ENCODE measurements at places on chromosomes 4 and X.

- no peak for DNase-seq
Measured at GRCh38 chr4:104330125-104330905, 164.4 kb downstream of the CXXC4 start.

DNA sequence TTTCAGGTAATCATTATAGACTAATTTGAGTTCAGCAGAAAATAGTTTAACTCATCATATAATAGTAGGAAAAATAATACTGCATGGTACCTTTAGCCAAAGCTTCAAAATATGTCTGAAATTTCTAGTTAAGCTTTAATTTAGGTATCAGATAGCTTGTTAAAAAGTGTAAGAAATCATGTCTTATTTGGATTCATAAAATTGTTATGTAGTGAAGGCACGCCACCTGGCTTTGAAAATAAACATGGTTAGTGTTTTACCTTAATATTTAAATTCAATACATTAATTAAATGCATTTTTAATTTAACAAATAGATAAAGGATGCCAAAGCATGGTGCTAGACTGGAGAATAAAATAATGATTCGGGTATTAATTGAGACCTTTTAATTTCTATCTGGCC, 211.4 kb downstream of the FSTL5 start:
- DNase-seq: no peak

DNA sequence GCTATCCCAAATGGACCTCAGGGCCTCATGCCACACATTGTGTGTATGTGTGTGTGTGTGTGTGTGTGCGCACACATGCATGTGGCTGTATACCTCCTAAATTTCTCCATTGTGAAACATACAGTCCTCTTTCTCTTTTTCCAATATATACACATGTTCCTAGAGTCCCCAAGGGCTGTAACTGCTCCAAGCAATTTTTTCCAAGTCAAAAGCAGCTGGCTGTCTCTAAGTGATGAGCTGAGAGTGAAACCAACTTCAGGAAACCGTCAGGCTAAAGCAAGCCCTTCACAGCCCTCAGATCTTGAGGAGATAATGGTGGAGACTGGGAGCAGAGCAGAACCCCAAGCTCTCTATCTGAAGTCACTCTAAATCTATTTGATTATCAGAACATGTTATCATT, 496.1 kb upstream of the DIPK2B start:
- DNase-seq: no peak

- DNase-seq: no peak
Measured at GRCh38 chr4:87038837-87039615, 104.2 kb downstream of the AFF1 start.

GRCh38 chr4:138669479-138670315, 345.9 kb upstream of the NOCT start:
- DNase-seq: no peak

DNA sequence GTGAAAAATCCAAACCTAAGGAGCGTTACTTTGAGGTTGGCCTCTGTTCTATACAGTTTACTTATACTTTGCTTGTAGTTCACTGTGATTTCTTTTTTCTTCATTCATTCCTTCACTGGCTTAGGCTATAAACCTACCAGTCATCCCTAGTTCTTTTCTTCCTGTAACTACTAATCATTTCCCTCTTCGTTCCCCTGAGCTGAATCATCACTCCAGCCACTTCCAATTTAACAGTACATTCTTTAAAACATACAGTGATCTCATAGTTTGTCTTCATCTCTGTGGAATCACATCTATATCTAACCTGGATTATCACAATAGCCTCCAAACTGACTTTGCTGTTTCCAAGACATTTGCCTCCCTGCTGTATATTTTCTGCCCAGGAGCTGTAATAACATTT, 25.2 kb upstream of the NPFFR2 start:
- no peak for DNase-seq

- DNase-seq: no peak
Measured at GRCh38 chr4:73272816-73273215, 14.2 kb upstream of the ANKRD17 start.

- no peak for DNase-seq
Measured at GRCh38 chr4:174928174-174928573, 10.0 kb downstream of the ADAM29 start.

- no peak for DNase-seq
Measured at GRCh38 chr4:39068907-39069306, 6.9 kb downstream of the KLHL5 start.

DNA sequence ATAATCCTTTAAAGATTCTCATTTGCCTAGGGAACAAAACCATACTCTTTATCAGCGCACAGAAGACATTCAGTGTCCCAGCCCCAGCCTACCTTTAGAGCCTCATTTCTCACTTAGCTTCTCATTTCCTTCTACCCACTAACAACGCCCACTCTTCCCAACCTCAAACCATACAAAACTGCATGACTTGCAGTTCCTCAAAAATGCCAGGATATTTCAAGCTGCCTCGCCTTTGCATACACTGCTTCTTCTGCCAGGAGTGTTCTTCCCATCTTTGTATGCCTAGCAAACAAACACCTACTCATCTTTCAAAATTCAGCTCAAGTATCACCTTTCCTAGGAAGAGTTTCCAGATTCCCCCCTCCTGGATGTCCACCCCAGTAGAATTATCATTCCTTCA, 129.9 kb upstream of the ADGRL3 start:
- DNase-seq: no peak

- DNase-seq: no peak
Measured at GRCh38 chr4:55172694-55173287, 47.4 kb upstream of the KDR start.

DNA sequence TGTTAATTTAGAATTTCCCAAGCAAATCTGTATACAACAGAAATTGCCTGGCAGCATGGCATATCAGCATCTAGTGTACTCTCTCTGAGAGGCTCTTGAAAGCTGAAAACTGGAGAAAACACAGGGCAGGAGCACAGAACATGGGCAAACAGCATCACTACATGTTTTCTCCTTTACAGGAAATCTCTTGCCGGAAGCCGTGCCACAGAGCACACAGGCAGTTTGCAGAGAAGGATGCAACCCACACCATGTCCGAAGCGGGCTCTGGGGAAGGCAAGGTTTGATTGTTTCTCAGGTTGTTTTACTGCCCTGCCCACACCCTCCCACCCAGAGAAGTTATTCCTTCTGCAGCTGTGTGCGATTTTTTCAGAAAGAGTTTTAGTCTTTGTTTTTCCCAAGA, 41.1 kb upstream of the FAM9C start:
- no peak for DNase-seq

GRCh38 chr4:4289055-4289454, 899 bp downstream of the LYAR start:
- no peak for DNase-seq

GRCh38 chr4:139933104-139933503, 220.9 kb downstream of the MAML3 start:
- DNase-seq: no peak
